ENCODE measurements at places on chromosomes 4 and X. TPM values are rescaled to one million over a fixed set of nuclear protein-coding genes. Genes with fewer than 3 reads are reported as not detected.

- no peak for DNase-seq
These were observed 882.0 kb upstream of the INTU start for GRCh38 chr4:126750723-126751122.

- DNase-seq = no peak
These were observed 566.3 kb downstream of the IL15 start for GRCh38 chr4:142202404-142203332.

DNA sequence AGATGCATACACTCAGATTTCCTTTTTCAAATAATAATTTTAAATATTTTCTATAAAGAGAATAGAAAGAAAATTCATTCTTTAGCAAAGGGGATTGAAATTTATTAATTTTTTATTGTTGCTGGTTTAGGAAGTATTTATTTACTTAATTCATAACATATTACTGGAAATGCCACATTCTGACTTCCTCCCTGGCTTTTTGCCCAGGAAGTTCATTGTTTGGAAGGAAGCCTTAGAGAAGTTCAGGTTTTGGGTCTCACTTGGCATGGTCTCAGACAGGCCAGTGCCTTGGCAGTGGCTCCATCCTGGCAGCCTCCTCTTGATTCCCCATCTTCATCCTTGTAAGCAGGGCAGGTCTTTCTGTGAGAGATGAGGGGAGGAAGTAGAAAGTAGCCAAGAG lies 50.5 kb downstream of the IL15 start:
- DNase-seq = no peak

- DNase-seq = no peak
These were observed 63.9 kb downstream of the TSC22D3 start for GRCh38 chrX:107711521-107712181.

DNA sequence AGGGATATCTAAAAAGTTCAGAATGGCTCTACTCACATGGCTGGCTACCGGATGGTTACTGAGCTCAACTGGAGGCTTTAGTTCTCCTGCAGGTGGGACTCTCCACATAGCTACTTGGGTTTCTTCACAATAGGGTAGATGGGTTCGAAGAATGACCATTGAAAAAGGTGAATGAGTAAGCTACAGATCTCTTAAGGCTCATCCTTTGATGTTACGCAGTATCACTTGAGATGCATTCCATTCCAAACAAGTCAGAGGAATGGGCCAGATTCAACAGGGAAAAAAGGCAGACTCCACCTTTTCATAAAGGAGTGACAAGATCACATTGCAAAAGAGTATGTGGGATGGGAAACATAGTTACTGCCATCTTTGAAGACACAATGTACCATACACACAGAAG lies 52.6 kb downstream of the DDX53 start:
- no peak for DNase-seq

- no peak for DNase-seq
These were observed 30.8 kb upstream of the LRBA start for GRCh38 chr4:151045907-151046306.

- DNase-seq = no peak
These were observed 211.3 kb upstream of the RPS6KA3 start for GRCh38 chrX:20477836-20478524.

DNA sequence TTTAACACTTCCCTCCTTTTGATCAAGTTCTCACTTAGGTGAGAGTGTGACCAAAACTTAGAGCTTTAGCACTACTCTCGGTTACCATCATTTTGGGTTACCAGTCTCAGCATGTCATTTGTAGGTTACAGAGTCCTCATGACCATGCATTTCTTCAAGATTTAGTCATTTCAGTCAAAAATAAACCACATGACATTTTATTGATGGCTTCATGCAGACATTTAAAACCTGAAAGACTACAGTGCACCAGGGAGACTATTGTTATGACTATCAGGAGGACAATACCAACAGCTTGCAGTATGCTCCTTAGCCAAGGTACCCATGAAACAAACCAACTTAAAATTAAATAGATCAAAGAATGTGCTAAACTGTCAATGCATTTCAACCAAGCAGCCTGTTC lies 498.1 kb upstream of the FSTL5 start:
- no peak for DNase-seq

The SSX2B gene
- not detected for total RNA-seq

The SH3D19 gene
- total RNA-seq = 107 TPM

The GNRHR gene
- total RNA-seq = not detected

The NOCT gene
- 6.2 TPM for total RNA-seq

The PPP2R3B gene
- total RNA-seq = 12.8 TPM

The TMA16 gene
- total RNA-seq = 22.0 TPM
